ENCODE measurements at places on chromosomes 2 and 18.

- no peak for DNase-seq
These were observed 130.9 kb downstream of the STK39 start for GRCh38 chr2:168116448-168116847.

- DNase-seq: no peak
These were observed 67.9 kb downstream of the CD8B2 start for GRCh38 chr2:106555053-106555452.

- no peak for DNase-seq
These were observed 316.8 kb downstream of the RIT2 start for GRCh38 chr18:42798606-42799170.

GRCh38 chr18:74476140-74476539 is 19.0 kb upstream of the DIPK1C start:
- no peak for DNase-seq

DNA sequence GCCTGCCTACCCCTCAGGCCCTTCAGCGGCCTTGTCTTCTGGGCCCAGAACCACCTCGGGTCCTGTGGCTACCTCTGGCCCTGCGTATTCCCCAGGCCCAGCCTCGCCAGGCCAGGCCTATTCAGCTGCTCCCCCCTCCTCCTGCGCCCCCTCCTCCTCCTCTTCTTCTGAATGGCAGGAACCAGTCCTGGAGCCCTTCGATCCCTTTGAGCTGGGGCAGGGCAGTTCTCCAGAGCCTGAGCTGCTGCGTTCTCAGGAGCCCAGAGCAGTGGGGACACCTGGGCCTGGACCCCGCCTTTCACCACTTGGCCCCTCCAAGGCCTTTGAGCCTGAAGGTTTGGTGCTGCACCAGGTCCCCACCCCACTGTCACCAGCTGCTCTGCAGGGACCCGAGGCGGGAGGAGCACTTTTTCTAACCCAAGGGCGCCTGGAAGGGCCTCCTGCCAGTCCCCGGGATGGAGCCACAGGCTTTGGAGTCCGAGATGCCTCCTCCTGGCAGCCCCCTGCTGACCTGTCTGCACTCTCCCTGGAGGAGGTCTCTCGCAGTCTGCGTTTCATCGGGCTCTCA is 14.7 kb downstream of the GAREM2 start:
- DNase-seq: no peak

DNA sequence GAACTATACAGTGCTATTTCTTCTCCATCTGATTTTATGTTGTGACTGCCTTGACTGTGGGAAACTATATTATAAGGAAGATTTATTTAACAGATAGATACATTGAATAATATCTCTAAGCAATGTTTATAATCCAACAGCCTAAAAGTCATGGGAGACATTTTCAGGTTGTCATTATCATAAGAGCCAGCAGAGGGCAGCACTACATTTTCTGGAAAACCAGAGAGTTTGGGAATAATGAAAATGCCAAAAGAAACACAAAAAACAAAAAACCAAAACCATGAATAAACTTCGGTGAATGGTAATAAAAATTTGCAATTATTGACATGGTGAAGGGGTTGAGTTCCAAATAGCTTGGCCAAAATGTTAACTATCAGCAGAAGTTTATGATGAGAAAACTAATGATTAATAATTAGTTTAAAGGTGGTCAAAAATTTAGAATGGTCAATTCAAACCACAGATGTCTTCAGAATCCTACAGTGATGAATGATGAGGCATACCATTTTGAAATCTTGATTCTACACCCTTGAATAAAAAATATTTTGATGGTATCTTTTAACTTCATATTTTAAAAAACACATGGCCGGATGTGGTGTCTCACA is 4.7 kb downstream of the EEF1B2 start:
- DNase-seq: peak; percentile 29

GRCh38 chr18:46034230-46034629 is 37.8 kb downstream of the PSTPIP2 start:
- no peak for DNase-seq

- DNase-seq: no peak
These were observed 42.1 kb upstream of the NEB start for GRCh38 chr2:151776367-151776766.

GRCh38 chr2:234126146-234126470 is 75.6 kb downstream of the SPP2 start:
- no peak for DNase-seq

DNA sequence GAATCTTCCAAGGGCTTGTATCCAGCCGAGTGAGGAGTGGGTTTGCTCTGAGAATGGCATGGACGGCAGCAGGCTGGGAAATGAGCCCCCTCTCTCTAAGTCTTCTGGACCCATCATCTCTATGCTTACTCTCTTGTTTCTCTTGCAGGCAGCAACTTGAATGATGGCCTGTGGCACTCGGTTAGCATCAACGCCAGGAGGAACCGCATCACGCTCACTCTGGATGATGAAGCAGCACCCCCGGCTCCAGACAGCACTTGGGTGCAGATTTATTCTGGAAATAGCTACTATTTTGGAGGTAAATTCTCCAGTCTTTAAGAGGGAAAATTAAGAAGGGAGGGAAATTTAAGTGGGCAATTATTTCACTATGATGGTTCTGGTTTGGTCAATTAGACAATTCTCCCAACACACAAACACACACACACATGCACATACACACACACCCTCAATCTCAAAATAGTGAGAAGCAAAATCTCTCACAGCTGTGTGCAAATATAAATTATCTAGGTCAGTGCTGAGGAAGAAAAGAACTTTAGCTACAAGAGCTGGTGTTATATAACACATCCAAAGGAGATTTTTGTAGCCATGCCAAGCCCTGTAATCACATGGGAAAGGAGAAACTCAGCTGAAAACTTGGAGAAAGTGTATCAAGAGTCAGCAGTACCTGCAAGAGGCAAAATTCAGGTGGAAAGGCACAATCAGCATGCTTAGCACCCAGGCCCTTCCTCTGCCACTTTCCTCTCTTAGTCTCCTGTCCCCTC is 499.2 kb downstream of the CNTNAP5 start:
- no peak for DNase-seq

DNA sequence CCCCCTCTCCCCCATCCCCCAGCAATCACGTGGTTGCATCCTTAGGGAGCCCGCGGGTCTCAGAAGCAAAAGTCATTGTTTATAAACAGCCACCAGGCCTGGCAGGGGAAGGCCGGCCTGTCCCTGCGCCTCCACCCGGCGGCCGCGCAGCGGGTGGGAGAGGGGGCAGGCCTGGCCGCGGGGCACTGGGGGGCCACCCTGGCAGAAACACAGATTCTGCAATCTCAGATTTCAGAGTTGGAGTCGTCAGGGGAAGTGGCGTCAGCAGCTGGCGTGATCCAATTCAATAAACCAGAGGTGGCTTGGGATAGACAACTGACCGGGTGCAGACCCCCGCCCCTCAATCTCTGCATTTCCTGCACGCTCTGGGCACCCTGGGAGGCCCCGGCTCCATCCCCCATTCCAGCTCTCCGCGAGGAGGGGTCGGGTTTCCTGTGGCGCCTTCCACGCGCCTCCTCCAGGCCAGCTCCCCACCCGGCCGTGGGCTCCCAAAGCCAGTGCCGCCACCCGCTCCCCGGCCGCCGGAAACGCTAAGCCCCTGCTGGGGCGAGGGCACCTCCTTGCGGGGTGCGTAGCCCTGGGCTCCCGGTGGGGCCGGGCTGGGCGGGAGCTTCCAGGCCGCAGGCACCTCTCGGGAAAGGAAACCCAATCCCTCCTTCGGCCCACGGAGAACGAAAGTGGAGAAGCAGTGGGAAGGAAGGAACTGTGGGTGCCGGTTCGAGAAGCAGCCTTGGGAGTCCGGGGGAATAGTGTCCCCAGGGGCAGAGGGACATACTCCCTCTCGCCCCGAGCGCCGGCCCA is 1.1 kb downstream of the BIN1 start:
- DNase-seq: peak; percentile 32

- no peak for DNase-seq
These were observed 6.4 kb upstream of the CRYGC start for GRCh38 chr2:208135794-208136715.

GRCh38 chr2:227377467-227378351 is 1.4 kb downstream of the TM4SF20 start:
- no peak for DNase-seq

GRCh38 chr2:205556841-205557539 is 125.3 kb upstream of the NRP2 start:
- no peak for DNase-seq

- no peak for DNase-seq
These were observed 112.8 kb downstream of the DSC3 start for GRCh38 chr18:30929718-30930117.

GRCh38 chr2:12678186-12678585 is 38.5 kb upstream of the TRIB2 start:
- no peak for DNase-seq

GRCh38 chr18:6543330-6543908 is 128.7 kb upstream of the L3MBTL4 start:
- DNase-seq: peak; percentile 22

GRCh38 chr2:64784168-64785061 is 130.7 kb upstream of the SERTAD2 start:
- no peak for DNase-seq

- no peak for DNase-seq
These were observed 80.4 kb downstream of the MC4R start for GRCh38 chr18:60292186-60292585.

DNA sequence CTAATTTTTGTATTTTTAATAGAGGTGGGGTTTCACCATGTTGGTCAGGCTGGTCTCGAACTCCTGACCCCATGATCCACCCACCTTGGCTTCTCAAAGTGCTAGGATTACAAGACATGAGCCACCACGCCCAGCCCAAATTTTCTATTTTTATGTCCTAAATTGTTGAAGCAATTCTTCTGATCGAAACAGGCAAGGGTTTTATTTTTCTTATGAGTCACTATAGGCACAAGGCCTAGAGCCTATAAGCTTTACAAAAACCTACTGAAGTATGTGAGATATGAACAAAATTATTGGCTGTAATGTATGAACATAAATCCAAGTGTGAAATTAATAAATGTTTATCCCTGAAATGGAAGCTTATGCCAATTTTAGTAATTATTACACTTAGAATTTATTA is 464.2 kb upstream of the NRP2 start:
- DNase-seq: no peak

DNA sequence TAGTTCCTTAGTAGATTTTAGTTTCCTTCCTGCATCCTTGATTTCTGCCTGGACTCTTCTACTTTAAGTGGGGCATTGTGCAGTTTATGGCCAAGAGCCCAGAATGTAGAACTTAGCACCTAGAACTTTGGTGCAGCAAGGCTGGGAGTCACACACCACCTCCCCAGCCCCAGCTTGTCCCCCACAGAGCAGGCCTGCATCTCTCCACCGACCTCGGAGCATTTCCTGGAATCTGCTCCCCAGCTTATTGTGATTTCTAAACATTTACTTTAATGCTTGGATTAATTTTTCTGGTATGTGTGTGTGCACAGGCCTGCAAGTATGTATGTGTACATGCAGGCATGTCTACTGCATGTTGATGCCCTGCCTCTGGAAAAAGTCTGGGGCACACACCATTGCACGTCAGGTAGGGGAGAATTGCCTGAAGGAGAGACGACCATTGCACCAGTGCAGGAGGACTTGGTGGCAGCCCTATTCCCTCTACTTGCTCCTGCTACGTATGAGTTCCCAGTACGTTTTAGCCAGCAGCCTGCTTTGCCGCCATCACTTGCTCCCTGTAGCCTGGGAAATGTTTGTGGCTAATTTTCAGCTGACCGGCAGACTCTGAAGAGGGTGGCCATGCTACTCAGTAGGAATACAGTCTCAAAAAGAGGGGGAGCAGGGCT is 419.9 kb upstream of the HS6ST1 start:
- no peak for DNase-seq

- DNase-seq: no peak
These were observed 21.2 kb upstream of the MAP3K20 start for GRCh38 chr2:173054466-173054865.

- DNase-seq: no peak
These were observed 14.1 kb upstream of the CASP8 start for GRCh38 chr2:201246280-201246679.

DNA sequence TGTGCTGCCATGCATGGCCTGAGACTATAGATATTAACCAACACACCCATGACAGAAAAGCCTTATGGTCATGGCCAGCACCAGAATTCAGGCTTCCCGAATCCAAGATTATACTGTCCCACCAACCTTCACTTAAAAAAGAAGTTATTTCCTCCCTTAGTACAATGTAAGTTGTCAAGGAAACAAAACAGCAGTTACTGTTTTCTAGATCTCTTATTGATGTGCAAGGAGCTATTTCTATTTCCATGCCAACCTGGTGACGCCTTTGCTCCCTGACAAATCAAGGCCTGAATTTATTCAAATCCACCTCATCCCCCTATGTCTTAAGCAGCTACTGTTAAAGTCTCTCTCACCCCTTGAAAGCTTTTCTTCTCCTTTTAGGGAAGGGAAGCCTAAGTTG is 249.3 kb downstream of the ZNF521 start:
- no peak for DNase-seq

GRCh38 chr2:161357097-161357496 is 48.9 kb downstream of the PSMD14 start:
- no peak for DNase-seq

DNA sequence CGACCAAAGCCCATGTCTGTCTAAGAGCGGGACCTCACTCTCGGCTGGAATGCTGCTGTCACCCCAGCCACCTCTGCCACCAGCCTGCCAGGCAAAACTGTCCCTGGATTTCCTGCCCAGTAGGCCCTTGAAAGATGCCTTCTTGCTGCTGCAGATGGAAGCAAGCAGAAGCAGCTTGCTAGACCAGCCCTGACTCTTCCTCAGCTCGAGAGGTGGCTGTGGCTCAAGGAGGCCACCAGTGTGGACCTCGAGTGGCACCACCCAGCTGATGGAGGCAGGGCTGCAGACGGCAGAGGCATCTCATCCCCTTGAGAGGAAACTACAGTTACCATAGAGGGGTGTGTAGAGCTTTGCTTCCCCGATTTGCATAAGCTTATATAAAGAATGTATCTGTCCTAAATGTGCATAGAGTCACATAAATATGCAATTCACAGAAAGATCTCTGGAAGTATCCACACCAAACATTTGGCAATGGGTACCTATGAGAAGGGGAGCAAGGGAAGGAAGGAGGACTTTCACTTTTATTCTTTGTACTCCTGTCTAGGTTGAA is 20.6 kb downstream of the ADCY3 start:
- DNase-seq: no peak

DNA sequence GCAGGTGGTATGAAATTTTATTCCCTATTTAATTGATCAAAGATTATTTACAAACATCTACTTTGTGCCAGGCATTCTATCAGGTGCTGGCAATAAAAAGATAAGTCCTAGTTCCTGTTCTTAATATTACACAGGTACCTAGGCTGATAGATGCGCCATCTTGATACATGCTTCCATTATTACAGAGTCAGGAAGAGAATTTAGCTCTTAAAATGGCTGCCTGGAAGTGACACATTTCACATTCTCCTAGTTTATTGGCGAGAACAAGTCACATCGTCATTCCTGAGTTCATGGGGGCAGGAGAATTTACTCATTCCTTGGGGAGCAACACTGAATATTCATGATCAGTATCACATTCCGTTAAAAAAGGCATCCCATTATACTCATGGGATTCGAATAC is 1.1 kb upstream of the DARS1 start:
- DNase-seq: no peak

DNA sequence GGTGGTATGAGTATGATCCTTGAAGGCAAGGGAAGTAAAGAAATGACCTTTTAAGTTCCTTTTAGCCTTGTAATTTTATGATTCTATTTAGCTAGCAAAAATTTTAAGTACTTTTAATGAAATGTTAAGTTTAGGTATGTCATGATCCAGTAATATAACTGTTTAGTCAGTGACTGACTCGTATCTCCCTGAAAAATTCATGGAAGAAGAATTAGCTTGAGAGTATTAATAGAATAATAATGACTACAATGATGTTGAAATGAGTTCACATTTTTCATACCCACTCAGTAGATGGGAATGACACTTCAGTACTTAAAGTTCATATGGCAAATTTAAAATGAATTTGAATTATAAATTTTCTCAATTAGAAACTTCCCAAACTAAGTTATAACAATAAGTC is 14.6 kb downstream of the RAB3GAP1 start:
- DNase-seq: no peak

Measured in hippocampal formation (tissue), 2 donors.